Stimulated activated CD4-positive, alpha-beta T cell treated with anti-CD3 and anti-CD28 coated beads, Interleukin-2, amount 100 ng/mL, for 4 hours (primary cell): ENCODE measurements at places on chromosomes 3 and 15.

- DNase-seq = no peak
Observed at GRCh38 chr3:40229386-40229785, 80.1 kb upstream of the EIF1B start.

GRCh38 chr15:32853592-32853991 lies 135.8 kb downstream of the GREM1 start:
- DNase-seq = no peak

DNA sequence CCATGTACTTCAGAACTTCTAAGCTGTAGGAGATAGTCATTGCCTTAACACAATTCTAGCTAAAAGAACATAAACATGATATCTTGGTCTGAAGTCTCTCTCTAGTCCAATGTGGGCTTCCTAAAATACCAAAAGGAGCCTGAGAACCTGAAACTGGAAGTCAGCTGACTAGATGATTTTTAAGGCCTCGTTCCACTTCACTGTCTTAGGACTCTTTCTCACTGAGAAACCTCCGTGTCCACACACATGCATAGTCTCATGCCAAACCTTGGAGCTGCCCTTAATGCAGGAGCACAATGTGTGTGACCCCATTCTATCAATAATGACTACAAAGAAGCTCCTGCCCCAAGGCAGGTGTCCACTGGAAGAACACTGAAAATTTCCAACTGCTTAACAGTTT lies 87.7 kb downstream of the ETFA start:
- no peak for DNase-seq

DNA sequence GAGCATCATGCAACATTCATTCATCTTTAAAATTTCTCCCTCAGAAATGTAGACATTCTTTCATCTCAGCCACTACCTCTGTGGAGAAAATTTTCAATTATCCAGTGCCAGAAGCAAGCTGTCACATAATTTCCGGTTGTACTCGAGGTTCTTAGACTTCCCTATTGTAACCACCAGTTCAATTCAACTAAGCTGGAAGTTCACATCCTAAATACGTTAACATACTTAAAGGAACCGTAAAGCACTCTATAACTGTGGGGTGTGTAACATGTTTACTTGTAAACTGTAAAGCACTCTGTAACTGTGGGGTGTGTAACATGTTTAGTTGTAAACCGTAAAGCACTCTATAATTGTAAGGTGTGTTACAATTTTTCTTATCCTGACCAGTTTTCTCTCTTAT lies 150.3 kb downstream of the PLCL2 start:
- no peak for DNase-seq

GRCh38 chr3:132407025-132407424 lies 10.3 kb upstream of the DNAJC13 start:
- DNase-seq = no peak

GRCh38 chr3:98049271-98049670 lies 14.2 kb upstream of the GABRR3 start:
- no peak for DNase-seq

DNA sequence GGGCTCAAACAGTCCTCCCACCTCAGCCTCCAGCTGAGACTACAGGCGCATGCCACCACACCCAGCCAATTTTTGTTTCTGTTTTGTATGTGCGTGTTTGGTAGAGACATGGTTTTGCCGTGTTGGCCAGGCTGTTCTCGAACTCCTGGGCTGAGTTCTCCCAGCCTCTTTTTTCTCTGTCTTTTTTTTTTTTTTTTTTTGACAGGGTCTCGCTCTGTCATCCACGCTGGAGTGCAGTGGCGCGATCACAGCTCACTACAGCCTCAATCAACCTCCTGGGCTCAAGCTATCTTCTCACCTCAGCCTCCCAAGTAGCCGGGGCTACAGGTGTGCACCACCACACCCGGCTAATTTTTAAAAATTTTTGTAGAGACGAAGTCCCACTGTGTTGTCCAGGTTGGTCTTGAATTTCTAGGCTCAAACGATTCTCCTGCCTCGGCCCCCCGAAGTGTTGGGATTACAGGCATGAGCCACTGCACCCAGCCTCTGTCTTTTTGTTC lies 867 bp upstream of the DCAF1 start:
- no peak for DNase-seq
